ENCODE measurements at places on chromosomes 1 and 21. TPM values are rescaled to one million over a fixed set of nuclear protein-coding genes. Genes with fewer than 3 reads are reported as not detected.

DIO1 gene
- not detected for total RNA-seq

C21orf91 gene
- total RNA-seq: 56.4 TPM

FAM78B gene
- 0.27 TPM for total RNA-seq

SPATA1 gene
- total RNA-seq: 2.5 TPM

CFAP57 gene
- total RNA-seq: not detected

PLD5 gene
- total RNA-seq: 0.22 TPM

SH2D5 gene
- not detected for total RNA-seq

SMYD2 gene
- total RNA-seq: 37.2 TPM

DYNLT5 gene
- not detected for total RNA-seq

ESPN gene
- total RNA-seq: 2.3 TPM

SMPDL3B gene
- not detected for total RNA-seq

KRTAP12-2 gene
- total RNA-seq: not detected

GRCh38 chr1:36322786-36323635 lies 434 bp downstream of the EVA1B start:
- peak; percentile 45 for DNase-seq
- H3K36me3 ChIP-seq: no peaks in the 10 kb centered on the region
- no peak overlapping the region for H3K27ac ChIP-seq
- H3K27me3 ChIP-seq: no peaks in the 10 kb centered on the region
- peak overlapping the region; percentile 78 for H3K4me3 ChIP-seq

GRCh38 chr1:247204177-247204647 lies 32.4 kb upstream of the ZNF124 start:
- no peak for DNase-seq
- H3K4me3 ChIP-seq: no peak overlapping the region
- peaks cover 27% of the 10 kb centered on the region for H3K4me1 ChIP-seq
